ENCODE measurements at places on chromosomes 16 and 17. TPM values are rescaled to one million over a fixed set of nuclear protein-coding genes. Genes with fewer than 3 reads are reported as not detected.

The CDH5 gene
- not detected for total RNA-seq

The BEAN1 gene
- 0.07 TPM for total RNA-seq

The EPX gene
- total RNA-seq, result not detected

The SLC38A8 gene
- total RNA-seq, result not detected

GRCh38 chr17:7955414-7956227 lies 23.6 kb downstream of the CNTROB start:
- no peaks in the 10 kb centered on the region for H3K27me3 ChIP-seq
- no peaks in the 10 kb centered on the region for H3K36me3 ChIP-seq
- H3K27ac ChIP-seq, result no peak overlapping the region
- H3K4me1 ChIP-seq, result no peaks in the 10 kb centered on the region

DNA sequence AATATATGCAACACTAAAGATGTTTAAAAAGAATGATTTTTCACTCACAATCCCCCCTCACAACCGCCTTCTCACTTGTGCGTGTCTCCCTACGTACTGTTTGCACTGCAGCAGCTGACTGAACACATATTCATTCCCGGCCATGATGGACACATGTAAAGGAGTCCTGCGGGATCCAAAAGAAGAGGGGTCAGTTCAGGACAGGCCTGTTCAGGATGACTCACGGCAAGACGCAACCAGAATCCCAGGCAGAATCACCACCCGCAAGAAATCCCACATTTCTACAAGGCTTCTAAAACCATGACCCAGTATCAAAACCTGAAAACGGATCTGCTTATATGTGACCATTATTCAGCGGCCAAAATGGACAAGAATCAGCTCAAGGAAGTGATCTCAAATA lies 52.3 kb downstream of the CYB5D2 start:
- H3K27ac ChIP-seq, result 0 out of 2 replicates have a peak overlapping the region, but pooled peaks have one; percentile 45
- H3K4me1 ChIP-seq, result no peaks in the 10 kb centered on the region
- no peaks in the 10 kb centered on the region for H3K27me3 ChIP-seq
- no peak for DNase-seq
- peaks cover 12% of the 10 kb centered on the region for H3K36me3 ChIP-seq

GRCh38 chr17:51260237-51261023 lies at the start of gene UTP18:
TSS of gene UTP18 (plus strand) at chr17:51260546. CDS start at chr17:51260585, 39 bp downstream.
- H3K36me3 ChIP-seq, result peaks cover 30% of the 10 kb centered on the region
- peaks cover 16% of the 10 kb centered on the region for H3K4me1 ChIP-seq
- no peaks in the 10 kb centered on the region for H3K27me3 ChIP-seq
- H3K27ac ChIP-seq, result peak within 1 kb of the TSS; percentile 99
- peak; percentile 98 for DNase-seq

- peak overlapping the region; percentile 56 for H3K4me3 ChIP-seq
- H3K4me1 ChIP-seq, result peaks cover 38% of the 10 kb centered on the region
- no peaks in the 10 kb centered on the region for H3K27me3 ChIP-seq
- peak overlapping the region; percentile 99 for H3K27ac ChIP-seq
Observed at GRCh38 chr17:76968707-76969597, 100.7 kb downstream of the MGAT5B start.

GRCh38 chr16:89785523-89786155 lies 30.8 kb downstream of the FANCA start:
- no peak overlapping the region for H3K4me3 ChIP-seq
- H3K27me3 ChIP-seq, result no peaks in the 10 kb centered on the region
- no peaks in the 10 kb centered on the region for H3K4me1 ChIP-seq
- peaks cover 29% of the 10 kb centered on the region for H3K36me3 ChIP-seq
- DNase-seq, result no peak

DNA sequence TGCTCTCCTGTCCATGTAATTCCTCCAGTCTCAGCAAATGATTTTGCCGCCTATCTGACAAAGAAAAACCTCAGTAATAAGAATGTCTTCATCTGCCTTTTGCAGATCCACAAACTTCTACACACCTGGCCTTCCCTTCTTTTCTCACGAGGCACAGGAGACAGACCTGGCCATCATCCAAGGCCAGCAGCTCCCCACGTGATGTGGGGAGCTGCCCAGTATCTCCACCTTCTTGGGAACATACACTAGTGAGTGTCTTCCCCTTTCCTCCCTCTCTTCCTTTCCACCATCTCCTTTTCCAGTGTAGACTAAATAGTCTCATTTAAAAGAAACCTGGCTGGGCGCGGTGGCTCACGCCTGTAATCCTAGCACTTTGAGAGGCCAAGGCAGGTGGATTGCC lies 274.4 kb downstream of the CEP112 start:
- DNase-seq, result no peak
- no peaks in the 10 kb centered on the region for H3K27me3 ChIP-seq
- no peaks in the 10 kb centered on the region for H3K36me3 ChIP-seq

- H3K27me3 ChIP-seq, result no peaks in the 10 kb centered on the region
- DNase-seq, result peak; percentile 94
- no peaks in the 10 kb centered on the region for H3K4me1 ChIP-seq
- H3K27ac ChIP-seq, result no peak overlapping the region
- H3K4me3 ChIP-seq, result no peak overlapping the region
Observed at GRCh38 chr17:7523033-7523432, 25.8 kb upstream of the TNFSF12 start.

DNA sequence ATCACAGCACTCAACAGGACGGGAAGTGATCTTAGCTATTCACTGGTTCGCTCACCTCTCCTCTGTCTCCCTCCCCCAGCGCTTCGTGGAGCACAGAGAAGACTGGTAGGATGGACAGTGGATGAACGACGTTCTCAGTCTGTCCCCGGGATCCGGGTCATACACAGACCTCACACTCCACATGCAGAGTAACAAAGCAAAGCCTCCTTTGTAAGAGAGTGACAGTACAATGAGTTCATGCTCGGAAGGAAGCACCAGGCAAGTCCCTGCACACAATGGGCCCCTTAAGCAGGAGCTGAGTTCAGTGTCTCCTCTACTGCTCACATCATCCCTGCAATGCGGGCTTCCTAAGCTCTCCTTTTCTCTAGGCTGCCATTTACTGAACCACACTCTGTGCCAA lies 356.9 kb downstream of the C16orf95 start:
- H3K27me3 ChIP-seq, result no peaks in the 10 kb centered on the region
- no peak overlapping the region for H3K4me3 ChIP-seq
- H3K36me3 ChIP-seq, result no peaks in the 10 kb centered on the region
- no peak overlapping the region for H3K27ac ChIP-seq
- no peak for DNase-seq
- H3K4me1 ChIP-seq, result no peaks in the 10 kb centered on the region

GRCh38 chr16:19879241-19879792 lies 5.3 kb downstream of the GPRC5B start:
- peak; percentile 77 for DNase-seq
- no peaks in the 10 kb centered on the region for H3K27me3 ChIP-seq
- no peaks in the 10 kb centered on the region for H3K36me3 ChIP-seq
- peaks cover 58% of the 10 kb centered on the region for H3K4me1 ChIP-seq

GRCh38 chr17:17114592-17115225 lies 72.5 kb downstream of the MPRIP start:
- DNase-seq, result no peak
- H3K36me3 ChIP-seq, result no peaks in the 10 kb centered on the region
- H3K27ac ChIP-seq, result no peak overlapping the region
- H3K4me1 ChIP-seq, result no peaks in the 10 kb centered on the region
- H3K27me3 ChIP-seq, result no peaks in the 10 kb centered on the region
- H3K4me3 ChIP-seq, result no peak overlapping the region
